HFFc6 (cell line): ENCODE measurements at places on chromosomes 2 and 18. TPM values are rescaled to one million over a fixed set of nuclear protein-coding genes. Genes with fewer than 3 reads are reported as not detected.
A peak's percentile ranks its signal among the peaks of the same experiment; 100 is the strongest.

- H3K4me1 ChIP-seq: peaks cover 39% of the 10 kb centered on the region
- peak overlapping the region; percentile 83 for H3K27ac ChIP-seq
- peak; percentile 51 for DNase-seq
- H3K36me3 ChIP-seq: peaks cover 19% of the 10 kb centered on the region
- peak overlapping the region; percentile 94 for H3K4me3 ChIP-seq
- peaks cover 2% of the 10 kb centered on the region for H3K27me3 ChIP-seq
These were observed 651 bp downstream of the STK17B start for GRCh38 chr2:196170606-196171247.

- no peaks in the 10 kb centered on the region; the same call in 1 of the 2 replicates for H3K36me3 ChIP-seq
- no peaks in the 10 kb centered on the region for H3K4me1 ChIP-seq
- no peak overlapping the region for H3K4me3 ChIP-seq
- no peaks in the 10 kb centered on the region for H3K27me3 ChIP-seq
- DNase-seq: no peak
These were observed 515.3 kb downstream of the DSC3 start for GRCh38 chr18:30527226-30527625.

DNA sequence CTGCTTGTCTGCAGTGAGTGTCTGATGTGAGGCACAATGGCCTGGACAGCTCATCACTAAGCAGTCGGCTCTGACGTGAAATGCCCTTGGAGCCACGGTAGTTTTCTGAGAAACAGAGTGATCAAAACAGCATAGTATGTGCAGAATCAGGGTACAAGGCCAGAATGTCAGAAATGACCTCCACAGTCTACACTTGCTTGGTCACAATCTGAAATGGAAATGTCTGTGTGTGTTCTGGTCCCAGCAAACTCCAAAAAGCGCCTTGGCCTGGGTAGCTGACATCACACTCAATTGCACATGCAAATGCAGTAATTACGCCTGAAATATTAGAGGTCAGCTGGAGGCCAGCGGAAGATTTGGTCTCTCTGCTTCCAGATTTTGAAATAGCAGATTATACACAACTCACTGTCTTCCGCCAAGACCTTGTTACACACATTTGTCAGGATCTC is 95.4 kb downstream of the CTAGE1 start:
- no peak overlapping the region for H3K27ac ChIP-seq
- H3K4me3 ChIP-seq: no peak overlapping the region
- H3K36me3 ChIP-seq: no peaks in the 10 kb centered on the region

GRCh38 chr2:105809723-105810122 is 65.0 kb downstream of the NCK2 start:
- H3K4me3 ChIP-seq: no peak overlapping the region
- peaks cover 6% of the 10 kb centered on the region; the same call in 1 of the 2 replicates for H3K4me1 ChIP-seq
- H3K27ac ChIP-seq: no peak overlapping the region

- DNase-seq: no peak
- H3K36me3 ChIP-seq: no peaks in the 10 kb centered on the region
- no peak overlapping the region for H3K27ac ChIP-seq
- H3K4me3 ChIP-seq: no peak overlapping the region
- no peaks in the 10 kb centered on the region for H3K27me3 ChIP-seq
These were observed 104.3 kb downstream of the KYNU start for GRCh38 chr2:142981756-142982155.

GRCh38 chr2:9945596-9945995 is 5.9 kb upstream of the GRHL1 start:
- H3K27ac ChIP-seq: no peak overlapping the region
- DNase-seq: no peak
- no peaks in the 10 kb centered on the region for H3K36me3 ChIP-seq
- H3K4me1 ChIP-seq: peaks cover 37% of the 10 kb centered on the region

DNA sequence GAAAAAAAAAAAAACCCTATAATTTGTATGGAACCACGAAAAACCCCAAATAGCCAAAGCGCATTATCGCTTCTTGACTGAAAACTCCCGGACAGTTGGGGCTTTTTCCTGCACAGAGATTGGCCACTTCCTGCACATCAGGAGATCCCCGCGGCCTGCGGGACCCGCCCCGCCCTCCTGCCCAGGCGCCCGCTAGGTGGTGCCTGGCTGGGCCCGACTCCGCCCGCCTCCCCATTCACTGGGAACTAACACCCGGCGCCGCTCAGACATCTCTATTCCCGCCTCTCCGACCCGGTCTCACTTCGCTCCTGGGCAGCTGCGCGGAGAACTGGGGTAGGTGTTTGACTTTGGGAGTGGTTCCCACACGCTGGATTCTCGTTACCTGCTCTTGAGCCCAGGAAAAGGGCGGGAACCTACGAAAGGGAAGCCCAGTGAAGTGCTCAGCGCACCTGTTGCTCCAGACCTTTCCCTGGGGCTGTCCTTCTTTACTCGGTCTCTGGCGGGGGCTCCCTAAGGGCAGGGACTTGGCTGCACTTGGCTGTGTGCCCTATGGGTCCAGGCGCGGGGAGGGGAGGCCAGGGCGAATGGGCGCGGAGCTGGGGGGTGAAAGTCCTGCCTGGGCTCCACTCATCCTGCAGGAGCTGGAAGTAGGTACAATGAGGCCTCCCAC is at the start of gene HMSD:
HMSD (plus strand) TSS at position 234 of the 670 bp plus-strand sequence. CDS start 4,155 bp downstream, outside the sequence.
- no peak within 1 kb of the TSS for H3K27ac ChIP-seq
- peaks cover 2% of the 10 kb centered on the region for H3K36me3 ChIP-seq
- H3K27me3 ChIP-seq: peaks cover 12% of the 10 kb centered on the region
- peaks cover 37% of the 10 kb centered on the region for H3K4me1 ChIP-seq
- no peak for DNase-seq

- H3K36me3 ChIP-seq: no peaks in the 10 kb centered on the region
- DNase-seq: no peak
- H3K27me3 ChIP-seq: peaks cover 48% of the 10 kb centered on the region
- H3K27ac ChIP-seq: no peak overlapping the region
These were observed 8.8 kb downstream of the EVX2 start for GRCh38 chr2:176074919-176075425.

- H3K4me1 ChIP-seq: peaks cover 56% of the 10 kb centered on the region
- peaks cover 6% of the 10 kb centered on the region; the same call in 1 of the 2 replicates for H3K36me3 ChIP-seq
- H3K27me3 ChIP-seq: no peaks in the 10 kb centered on the region
- H3K27ac ChIP-seq: peak overlapping the region; percentile 79
- DNase-seq: peak; percentile 23
- H3K4me3 ChIP-seq: peak overlapping the region; percentile 1; the same call in 1 of the 2 replicates
These were observed 94.6 kb upstream of the SCG2 start for GRCh38 chr2:223696719-223697118.

DNA sequence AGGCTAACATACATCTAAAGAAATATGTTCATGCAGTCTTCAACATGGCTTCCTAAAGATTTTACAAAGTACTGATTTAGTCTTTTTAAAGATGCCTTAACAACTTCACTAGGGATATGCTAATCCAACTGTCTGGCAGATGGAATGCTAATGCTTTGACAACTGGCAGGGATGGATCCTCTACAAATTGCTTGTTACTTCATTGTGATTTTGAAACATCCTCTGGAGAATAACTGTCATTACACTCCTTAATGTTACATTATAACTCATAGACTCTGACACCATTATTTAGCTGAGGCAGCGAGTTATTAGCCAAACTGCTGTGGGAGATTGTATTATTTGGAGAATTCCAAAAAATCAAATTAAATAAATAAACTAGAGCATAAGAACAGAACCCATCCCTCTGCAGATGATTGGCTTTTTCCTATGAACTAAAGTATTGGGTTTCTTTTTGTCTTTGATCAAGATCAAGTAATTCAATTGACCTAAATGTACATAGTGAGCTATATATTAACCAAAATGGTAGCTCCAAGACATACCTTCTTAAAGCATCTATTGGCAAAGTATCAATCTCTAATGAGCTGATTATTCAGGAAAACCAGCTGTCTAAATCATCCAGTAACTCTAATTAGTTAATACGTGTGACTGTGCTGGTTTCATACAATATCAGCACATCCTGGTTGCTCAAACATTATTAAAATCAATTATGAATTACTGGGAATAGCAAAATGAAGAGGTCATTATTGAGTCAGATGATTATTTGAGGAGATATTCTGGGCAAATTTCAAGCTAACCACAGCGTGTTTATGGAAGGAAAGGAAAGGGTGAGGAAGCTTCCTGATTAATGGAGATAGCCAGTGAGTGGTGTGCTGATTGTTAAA is 321.3 kb upstream of the TFPI start:
- no peak overlapping the region for H3K27ac ChIP-seq
- no peak overlapping the region for H3K4me3 ChIP-seq
- no peaks in the 10 kb centered on the region for H3K36me3 ChIP-seq
- H3K4me1 ChIP-seq: peaks cover 16% of the 10 kb centered on the region; the same call in 1 of the 2 replicates
- no peak for DNase-seq
- no peaks in the 10 kb centered on the region for H3K27me3 ChIP-seq

GRCh38 chr2:6423157-6423556 is 442.6 kb downstream of the CMPK2 start:
- H3K4me1 ChIP-seq: no peaks in the 10 kb centered on the region
- H3K4me3 ChIP-seq: no peak overlapping the region
- no peak overlapping the region for H3K27ac ChIP-seq

DNA sequence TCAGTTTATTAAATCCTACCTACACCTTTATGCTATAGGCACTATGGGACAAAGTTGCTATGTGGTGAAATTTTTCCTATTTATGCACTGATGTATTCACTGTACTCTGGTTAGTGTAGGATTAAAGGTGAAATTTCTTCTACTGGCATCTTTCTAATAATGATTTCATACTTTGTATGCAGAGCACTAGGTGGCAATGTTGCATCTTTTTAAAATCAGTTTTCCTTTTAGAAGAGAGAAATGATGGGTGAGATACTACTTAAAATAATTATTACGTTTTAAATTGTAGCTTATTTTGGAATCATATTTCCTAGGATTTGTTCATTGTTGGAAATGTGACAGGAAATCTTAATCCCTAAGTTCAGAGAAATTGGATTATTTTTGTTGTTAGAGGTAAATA is 150.9 kb downstream of the CD8B2 start:
- H3K27ac ChIP-seq: no peak overlapping the region
- no peaks in the 10 kb centered on the region for H3K36me3 ChIP-seq
- H3K4me1 ChIP-seq: no peaks in the 10 kb centered on the region
- H3K4me3 ChIP-seq: no peak overlapping the region

DNA sequence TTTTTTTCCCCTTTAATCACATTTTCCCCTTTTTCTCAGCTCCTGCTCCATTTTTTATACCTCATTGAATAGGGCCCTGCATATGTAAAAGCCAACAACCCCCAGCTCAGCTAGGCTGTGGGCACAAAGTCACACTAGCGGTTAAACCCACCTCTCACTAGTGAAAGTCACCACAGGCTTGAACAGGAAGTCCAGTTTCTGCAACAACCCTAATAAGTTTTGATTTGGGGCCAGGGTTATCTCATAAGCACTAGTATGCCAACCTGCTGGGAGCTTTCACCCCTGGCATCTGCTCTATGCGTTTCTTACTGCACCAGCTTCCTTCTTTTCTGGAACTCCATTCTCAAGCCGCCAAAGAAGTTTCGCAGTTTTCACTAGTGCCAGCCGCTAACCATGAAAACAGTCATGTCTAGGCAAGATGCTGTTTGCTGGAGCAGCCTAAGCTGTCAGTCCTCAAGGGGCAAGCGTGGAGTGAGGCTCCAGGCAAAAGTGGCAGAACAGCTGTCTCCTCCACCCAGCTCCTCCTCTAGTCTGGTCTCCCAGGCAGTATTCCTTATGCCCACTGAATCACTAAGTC is 197.0 kb upstream of the MEIS1 start:
- H3K4me1 ChIP-seq: no peaks in the 10 kb centered on the region
- H3K36me3 ChIP-seq: no peaks in the 10 kb centered on the region
- H3K4me3 ChIP-seq: no peak overlapping the region
- H3K27me3 ChIP-seq: peaks cover 10% of the 10 kb centered on the region

- H3K4me3 ChIP-seq: no peak overlapping the region
- no peak overlapping the region for H3K27ac ChIP-seq
- H3K27me3 ChIP-seq: peaks cover 9% of the 10 kb centered on the region
- DNase-seq: no peak
- no peaks in the 10 kb centered on the region for H3K36me3 ChIP-seq
These were observed 12.6 kb downstream of the GNLY start for GRCh38 chr2:85706599-85707296.

DNA sequence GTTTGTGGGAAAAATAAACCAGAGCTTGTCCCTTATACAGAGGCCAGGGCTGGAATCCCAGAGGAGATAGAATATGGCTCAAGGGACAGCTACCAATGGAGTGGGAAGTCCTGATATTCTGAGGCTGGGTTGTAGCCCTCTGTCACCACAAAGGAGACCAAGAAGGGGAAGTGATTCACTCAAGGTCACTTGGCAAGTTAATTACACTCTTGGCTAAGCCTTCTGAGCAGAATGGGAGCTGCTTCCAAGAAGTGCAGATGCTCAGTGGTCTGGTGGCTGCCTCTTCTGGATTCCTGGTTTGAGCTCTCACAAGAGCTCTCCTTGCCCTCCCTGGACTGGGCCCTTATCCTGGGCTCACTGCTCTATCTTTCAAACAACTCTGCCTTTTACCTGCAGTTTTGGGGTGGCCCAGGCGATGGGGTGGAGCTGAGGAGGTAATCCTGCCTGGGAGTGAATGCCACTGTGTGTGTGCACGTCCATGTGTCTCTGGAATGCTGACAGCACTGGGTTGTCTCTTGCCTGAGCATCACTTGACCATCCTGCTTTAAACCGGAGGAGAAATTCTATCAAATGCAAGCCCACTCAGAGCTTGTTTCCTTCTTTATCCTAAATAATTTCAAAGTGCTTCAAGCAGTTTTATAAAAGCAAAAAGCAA is 168.2 kb downstream of the KCNS3 start:
- H3K4me1 ChIP-seq: peaks cover 40% of the 10 kb centered on the region
- no peaks in the 10 kb centered on the region for H3K36me3 ChIP-seq
- H3K27ac ChIP-seq: peak overlapping the region; percentile 60; the same call in 1 of the 2 replicates
- H3K4me3 ChIP-seq: no peak overlapping the region; the same call in 1 of the 2 replicates
- no peaks in the 10 kb centered on the region; the same call in none of the 2 replicates for H3K27me3 ChIP-seq

- no peaks in the 10 kb centered on the region for H3K27me3 ChIP-seq
- peaks cover 46% of the 10 kb centered on the region for H3K4me1 ChIP-seq
- H3K27ac ChIP-seq: no peak overlapping the region
- DNase-seq: no peak
- no peak overlapping the region for H3K4me3 ChIP-seq
- no peaks in the 10 kb centered on the region for H3K36me3 ChIP-seq
These were observed 1102.4 kb upstream of the ZEB2 start for GRCh38 chr2:145622285-145622684.

- H3K4me1 ChIP-seq: no peaks in the 10 kb centered on the region
- H3K4me3 ChIP-seq: no peak overlapping the region
- peaks cover 4% of the 10 kb centered on the region for H3K27me3 ChIP-seq
- no peak overlapping the region for H3K27ac ChIP-seq
- H3K36me3 ChIP-seq: no peaks in the 10 kb centered on the region
These were observed 11.9 kb upstream of the AMMECR1L start for GRCh38 chr2:127897531-127898211.

Gene SERPINB11
- total RNA-seq: not detected in 3 replicates

Gene SNRPD1
- total RNA-seq: 70.6 to 86.5 TPM (median 76.3 TPM) in 3 replicates

Gene REG3G
- total RNA-seq: not detected in 2 replicates

Gene MBP
- 0.07 to 0.21 TPM in 2 of 3 replicates, not detected in the other for total RNA-seq

Gene POU3F3
- total RNA-seq: not detected in 3 replicates
